ENCODE measurements at places on chromosomes 2 and 18.

DNA sequence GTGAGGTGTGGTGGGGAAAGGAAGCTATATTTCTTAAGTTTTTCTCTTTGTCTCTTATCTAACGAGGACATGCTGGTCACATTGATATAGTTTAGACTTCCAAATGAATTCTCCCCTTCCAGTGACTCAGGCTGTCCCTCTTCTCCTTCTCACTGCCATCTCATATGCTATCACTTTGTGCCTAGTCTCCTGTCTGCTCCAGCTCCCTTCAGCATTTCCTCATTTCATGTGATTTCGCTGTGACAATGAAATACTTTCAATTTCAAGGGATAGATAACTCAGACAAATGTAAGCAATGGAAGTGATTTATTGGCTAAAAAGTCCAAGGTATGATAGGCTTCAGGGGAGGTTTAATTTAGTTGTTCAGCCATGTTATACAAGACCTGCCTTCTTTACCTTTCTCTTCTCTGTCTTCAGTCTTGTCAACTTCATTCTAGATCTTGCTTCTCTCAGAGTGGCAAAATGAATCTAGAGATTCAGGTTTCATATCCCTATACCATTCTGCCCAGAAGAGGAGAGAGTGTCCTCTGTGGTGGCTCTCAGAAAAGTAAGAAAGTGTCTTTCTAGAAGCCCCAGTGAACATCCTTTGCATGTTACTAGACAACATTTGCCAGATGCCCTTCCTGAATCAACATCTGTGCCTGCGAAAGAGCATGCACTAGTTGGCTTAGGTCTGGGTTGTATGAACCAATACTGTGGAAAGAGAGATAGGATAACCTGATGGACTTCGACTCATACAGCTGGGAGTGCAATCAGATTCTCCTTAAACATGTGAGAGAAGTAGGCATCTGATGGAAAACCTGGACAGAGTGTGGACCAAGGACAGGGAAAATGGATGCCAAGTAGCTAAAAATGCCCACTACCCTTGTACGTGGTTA lies 29.9 kb upstream of the GPR155 start:
- no peak for DNase-seq

- no peak for DNase-seq
Measured at GRCh38 chr2:217146956-217147355, 287.1 kb upstream of the TNP1 start.

DNA sequence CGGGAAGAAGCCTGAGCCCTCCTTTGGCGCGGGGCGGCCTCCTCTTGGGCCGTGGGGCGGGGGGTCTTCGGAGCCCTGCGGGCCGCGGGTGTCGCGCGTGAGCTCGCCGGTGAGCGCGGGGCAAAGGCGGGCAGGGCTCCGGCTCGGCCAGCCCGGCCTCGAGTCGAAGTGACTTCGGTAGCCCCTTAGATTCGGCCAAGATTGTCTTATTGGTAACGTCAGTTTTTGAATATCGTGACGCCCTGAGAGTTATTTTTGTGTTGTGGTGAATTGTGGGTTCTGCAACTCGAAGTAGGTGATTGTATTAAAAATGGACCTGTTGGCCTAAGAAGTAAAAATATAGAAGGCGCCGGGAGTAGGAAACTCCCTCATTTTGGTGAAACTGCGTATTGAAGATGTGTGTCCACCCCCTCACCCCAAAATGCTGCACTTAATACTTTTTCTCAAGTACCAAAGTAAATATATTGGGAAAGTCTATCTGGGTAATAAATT lies 669 bp downstream of the MARCHF7 start:
- no peak for DNase-seq

GRCh38 chr2:72678024-72678423 lies 147.8 kb downstream of the EXOC6B start:
- no peak for DNase-seq

GRCh38 chr2:12014088-12014960 lies 267.9 kb downstream of the LPIN1 start:
- DNase-seq = no peak

- DNase-seq = no peak
Measured at GRCh38 chr2:38765149-38765548, 12.9 kb upstream of the GEMIN6 start.

DNA sequence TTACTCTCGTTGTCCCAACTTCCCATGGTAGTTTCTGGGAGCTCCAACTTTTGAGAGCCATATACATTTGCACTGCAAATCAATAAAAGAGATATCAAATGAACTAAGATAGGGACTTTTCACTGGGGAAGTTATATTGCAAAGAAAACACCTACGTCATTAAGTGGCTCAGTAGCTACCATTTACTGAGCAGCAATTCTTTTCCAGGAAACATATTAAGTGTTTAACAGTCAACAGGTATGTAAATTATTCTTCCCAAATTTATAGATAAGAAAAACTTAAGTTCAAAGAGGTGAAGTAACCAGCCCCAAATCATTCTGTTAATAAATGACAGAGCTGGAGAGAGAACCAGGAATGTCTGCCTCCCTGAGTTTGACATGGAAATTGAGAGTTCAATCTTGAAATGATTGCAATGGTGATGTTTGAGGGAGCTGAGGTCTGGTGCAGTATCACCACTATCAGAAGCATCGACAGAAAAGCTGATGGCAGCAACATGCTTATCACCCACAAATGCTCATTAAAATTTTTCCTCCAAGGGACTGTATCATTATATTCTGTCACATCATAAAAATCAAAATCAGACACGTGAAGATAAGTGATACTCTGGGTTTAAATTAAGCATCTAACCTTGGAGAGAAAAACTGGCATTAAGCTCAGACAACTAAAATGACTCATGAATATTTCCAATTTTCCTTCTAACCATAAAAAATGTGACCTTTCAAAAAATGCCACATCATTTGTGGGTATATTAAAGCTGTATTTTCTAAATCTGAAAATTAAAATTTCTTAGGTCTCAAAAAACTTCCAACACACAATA lies 43.4 kb downstream of the GAREM1 start:
- DNase-seq = no peak

GRCh38 chr2:233124421-233125080 lies 64.4 kb downstream of the INPP5D start:
- no peak for DNase-seq

- no peak for DNase-seq
Measured at GRCh38 chr18:8366656-8367055, 242.6 kb upstream of the RAB12 start.

All from mesendoderm (in vitro differentiated cells).